ENCODE measurements at places on chromosomes 4 and X.

DNA sequence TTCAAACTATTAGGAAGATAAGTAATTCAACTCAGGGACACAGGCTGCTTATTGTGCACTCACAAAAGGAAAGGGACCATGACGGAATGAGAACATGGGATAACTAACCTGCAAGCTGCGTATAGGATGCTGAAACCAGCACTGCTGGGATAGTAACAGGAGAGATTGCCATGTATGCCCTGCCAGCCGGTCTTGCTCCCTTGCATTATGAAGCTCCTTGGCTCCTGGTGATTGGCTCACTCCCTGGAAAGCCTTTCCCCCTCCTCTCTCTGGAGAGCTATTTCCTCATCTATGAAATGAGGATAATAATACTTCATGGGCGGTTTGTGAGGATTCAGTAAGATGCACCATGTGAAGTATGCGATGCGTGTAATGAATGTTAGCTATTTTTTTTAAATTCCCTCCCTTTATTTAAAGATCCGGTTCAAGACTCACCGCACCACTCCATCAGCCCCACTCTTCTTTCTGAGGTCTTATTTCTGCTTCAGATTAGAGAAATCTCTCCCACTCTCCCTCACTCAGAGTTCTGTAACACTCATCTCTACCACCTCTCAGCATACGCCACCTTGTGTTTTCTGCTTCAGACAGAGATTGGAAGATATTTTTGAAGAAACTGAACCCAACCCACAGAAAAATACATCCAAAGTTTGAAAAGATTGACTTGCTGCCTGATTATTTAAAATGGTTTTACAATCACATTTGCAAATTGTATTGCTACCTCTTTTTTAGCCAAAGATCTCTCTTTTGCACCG, 18.4 kb downstream of the MSMO1 start:
- DNase-seq: no peak

GRCh38 chr4:94641702-94642560, 115.8 kb upstream of the BMPR1B start:
- no peak for DNase-seq

DNA sequence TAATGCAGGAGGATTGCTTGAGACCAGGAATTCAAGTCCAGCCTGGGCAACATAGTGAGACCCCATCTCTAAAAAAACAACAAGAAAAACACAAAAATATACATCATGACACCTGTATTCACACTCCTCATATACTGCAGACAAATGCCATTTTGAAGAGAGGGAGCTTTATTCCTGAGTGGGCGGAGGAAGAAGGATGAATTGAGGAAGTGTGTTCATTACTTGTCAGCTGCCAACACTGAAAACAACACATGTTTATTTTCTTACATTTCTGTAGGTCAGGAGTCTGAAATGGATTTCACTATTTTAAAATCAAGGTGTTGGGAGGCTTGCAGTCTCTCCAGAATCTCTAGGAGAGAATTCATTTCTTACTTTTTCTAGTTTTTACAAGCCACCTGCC, 47.2 kb upstream of the CD99 start:
- DNase-seq: no peak

DNA sequence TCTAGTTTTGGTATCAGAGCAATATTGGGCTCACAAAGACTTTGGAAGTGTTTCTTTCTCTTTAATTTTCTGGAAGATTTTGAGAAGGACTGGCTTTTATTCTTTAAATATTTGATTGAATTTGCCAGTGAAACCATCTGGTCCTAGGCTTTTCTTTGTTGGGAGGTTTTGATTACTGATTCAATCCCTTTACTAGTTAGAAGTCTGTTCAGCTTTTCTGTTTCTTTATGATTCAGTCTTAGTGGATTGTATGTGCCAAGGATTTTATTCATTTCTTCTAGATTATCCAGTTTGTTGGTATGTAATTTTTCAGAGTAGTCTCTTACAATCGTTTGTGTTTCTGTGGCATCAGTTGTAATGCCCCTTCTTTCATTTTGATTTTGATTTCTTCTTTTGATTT, 28.6 kb downstream of the GLRB start:
- no peak for DNase-seq

- no peak for DNase-seq
Observed at GRCh38 chr4:41532336-41532735, 5.6 kb upstream of the LIMCH1 start.
